ENCODE measurements at places on chromosomes 16 and 17.
A peak's percentile ranks its signal among the peaks of the same experiment; 100 is the strongest.

- DNase-seq, result no peak
Observed at GRCh38 chr16:29012913-29013553, 28.2 kb downstream of the LAT start.

DNA sequence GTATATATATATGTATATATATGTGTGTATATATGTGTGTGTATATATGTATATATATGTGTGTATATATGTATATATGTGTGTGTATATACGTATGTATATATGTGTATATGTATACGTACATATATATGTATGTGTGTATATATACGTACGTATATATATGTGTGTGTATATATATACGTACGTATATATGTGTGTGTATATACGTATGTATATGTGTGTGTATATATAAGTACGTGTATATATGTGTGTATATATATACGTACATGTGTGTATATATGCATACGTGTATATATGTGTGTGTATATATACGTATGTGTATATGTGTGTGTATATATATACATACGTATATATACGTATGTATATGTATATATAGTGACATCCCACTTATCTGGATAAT is 154.4 kb downstream of the CDRT15L2 start:
- DNase-seq, result no peak

- DNase-seq, result no peak
Observed at GRCh38 chr16:49747654-49748053, 108.3 kb downstream of the ZNF423 start.

GRCh38 chr17:40321524-40321929 is 12.5 kb downstream of the RARA start:
- DNase-seq, result no peak

DNA sequence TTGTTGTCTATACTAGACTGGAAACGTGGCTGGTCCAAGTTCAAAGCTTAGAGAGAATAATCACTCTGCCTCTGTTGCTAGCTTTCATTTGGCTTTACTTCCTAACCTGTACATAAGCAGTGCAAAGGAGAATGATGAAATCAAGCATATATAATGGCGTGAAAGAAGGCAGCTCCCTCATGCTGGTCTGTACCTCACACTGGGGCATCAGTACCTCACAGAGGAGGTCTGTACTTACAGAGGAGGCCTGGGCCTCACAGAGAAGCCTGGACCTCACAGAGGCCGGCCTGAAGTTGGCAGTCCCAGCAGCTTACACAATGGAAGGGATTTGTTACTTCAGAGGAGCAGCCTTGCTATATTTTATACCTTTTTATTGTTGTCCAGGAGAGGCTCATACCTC is 53.3 kb upstream of the MSI2 start:
- DNase-seq, result no peak

DNA sequence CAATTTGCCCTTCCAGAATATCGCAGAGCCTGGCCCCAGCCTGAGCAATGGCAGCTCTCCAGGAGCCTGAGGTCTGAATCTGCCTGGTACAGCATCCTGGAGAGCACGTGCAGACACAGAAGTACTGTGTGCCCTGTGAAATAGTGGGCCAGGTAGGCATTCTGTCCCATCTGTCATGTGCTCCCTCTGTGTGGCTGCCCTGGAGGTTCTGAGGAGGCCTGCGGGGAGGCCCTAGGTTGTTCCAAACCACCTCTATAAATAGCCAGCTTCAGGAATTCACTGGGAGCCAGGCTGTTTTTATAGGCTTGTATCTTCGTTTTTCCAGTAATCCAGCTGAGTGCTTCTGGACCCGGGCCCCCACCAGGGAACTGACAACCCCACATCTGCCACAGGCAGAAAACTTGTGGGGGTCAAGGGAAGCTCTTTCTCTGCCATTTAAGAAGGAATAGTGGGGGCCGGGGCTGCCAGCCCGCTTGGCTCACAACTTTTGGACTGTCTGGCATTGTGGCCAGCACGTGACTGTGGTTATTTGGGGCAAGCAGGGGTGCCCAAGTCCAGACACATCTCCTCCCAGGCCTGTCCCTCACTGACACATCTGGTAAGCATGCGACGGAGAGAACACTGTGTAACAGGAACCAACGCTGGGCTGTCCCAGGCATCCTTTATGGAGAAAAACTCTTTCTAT is 356.3 kb upstream of the TNRC6C start:
- peak; percentile 89 for DNase-seq
